8988T (cell line): ENCODE measurements at places on chromosomes 7 and 10.

DNA sequence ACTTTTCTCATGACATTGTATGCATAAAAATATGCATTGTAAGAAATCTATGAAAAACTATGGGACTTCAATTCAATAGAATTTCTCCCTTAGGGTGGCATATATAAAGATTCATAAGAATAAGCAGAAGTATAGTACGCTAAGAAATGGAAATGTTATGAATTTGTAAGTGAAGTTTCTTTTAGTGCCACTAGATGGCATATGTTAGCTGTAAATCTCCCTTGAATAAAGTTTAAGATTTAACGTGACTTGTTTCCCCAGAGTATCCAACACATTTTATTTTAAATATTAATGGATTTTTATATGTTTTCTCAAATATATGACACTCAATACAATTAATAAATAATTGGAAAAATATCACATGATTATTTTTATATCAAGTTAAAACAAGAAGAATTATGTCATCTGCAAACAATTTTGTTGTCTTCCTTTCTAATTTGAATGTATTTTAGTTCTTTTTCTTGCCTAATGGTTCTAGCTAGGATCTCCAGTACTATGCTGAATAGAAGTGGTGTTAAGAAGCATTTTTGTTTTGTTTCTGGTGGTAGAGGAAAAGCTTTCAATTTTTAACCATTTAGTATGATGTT, 287.2 kb downstream of the HGF start:
- DNase-seq = no peak

DNA sequence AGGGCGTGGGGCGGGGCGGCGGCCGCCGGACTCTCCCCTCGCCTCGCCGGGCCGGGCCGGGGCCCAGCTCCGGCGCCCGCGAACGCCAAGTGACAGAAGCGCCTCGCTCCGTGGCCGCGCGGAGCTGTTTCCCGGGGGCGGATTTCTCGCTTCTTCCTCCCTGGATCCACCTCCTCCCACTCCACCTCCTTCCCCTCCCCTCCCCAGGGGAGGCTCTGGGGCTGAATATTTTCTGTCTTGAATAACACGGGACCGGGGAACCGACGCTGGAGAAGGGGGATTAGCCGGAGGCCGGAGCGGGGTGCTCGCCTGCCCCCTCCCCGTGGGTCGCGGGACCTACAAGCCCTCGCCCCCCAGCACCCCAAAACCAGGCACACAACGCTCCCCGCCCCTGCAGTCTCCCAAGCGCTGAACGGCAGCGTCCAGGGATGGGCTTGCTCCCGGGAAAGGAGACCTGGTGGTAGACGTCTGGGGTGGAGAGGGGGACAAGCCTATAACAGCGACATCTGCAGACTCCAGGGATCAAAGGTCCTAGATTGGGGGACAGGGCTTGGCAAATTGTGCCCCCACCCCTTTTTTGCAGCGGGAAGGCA, at the start of gene ARHGAP21:
Gene ARHGAP21 (minus strand): TSS at position 100 of the 593 bp plus-strand sequence. CDS start 1,988 bp downstream, outside the sequence.
- peak; percentile 48 for DNase-seq

- no peak for DNase-seq
These were observed 127.5 kb downstream of the COL28A1 start for GRCh38 chr7:7408001-7408770.

DNA sequence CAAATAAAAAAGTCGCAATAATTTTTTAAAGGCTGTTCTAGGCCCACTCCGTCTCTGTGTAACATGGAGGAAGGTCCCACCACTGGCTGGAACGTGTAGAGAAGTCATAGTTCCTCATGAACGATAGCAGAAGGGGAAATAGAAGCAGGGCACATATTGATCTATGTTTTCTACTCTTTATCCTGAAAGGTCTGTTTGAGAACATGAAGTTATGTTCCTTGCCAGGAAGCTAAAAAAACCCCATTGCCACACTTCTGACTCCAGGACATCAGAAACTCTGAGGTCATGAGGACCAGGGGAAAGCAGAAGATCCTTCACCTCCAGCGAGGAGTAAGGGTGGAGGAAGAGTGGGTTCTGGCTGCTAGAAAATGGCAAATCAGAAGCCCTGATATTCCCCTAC, 10.8 kb downstream of the ANKRD22 start:
- no peak for DNase-seq

DNA sequence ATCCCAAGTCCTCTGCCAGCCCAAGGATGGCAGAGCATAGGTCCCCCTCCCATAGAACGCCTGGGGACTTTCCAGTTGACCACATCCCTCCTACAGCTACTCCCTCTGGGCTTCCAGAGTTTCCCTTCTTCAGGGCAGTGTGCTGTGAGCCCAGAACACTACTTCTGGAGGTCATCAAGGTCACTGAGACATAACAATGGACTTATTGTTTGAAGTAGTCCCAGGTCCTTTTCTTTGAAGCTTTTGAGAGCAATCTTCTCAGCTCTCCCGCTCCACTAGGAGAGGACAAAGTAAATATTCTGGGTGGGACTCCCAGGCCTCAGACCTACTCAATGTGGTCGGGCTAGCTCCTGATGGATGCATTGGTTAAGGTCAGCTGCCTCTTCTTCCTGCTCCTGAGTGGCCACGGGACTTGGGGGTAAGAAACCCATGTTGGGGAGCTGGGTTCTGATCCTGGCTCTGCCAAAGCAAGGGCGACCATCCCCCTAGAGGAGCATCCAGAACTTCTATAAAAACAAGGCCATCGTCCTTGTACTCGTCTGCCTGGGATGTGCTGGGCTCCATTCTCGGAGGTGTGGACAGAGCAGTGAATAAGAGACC, 83.5 kb upstream of the DDC start:
- no peak for DNase-seq

DNA sequence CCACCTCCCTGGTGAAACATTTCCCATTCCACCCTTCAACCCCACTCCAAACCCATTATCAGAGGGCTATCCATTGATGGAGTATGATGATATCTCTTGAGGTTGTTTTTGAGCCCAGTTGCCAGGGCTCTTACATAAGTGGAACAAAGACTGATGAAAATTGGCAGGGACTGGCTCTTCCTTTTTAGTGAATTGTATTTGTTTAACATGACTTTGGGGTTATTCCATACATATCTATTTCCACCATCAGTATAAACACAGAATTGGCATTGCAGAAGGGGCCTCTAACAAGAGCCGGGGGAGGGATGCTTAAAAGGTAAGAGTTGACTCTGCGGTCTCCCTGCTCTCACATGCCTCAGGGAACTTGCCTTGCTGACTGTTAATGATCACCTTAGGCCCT, 28.9 kb downstream of the FZD1 start:
- no peak for DNase-seq

DNA sequence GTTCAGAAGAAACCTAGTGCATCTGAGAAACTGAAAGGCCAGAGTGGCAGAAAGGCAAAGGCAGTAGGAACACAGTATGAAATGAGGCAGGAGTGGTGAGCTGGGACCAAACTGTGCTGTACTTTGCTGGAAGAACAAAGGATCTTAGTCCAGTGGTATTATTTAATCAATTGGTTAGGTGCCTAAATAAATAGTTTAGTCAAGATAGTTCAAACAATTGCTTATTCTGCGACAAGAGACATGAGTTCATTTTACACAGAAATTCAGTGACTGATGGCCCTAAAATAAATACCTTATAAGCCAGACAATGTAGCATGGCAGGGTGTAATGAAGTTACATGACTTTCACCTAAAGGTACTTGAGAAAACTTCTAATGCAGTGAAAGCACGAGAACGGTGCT, 181.8 kb upstream of the LRRN3 start:
- DNase-seq = no peak

DNA sequence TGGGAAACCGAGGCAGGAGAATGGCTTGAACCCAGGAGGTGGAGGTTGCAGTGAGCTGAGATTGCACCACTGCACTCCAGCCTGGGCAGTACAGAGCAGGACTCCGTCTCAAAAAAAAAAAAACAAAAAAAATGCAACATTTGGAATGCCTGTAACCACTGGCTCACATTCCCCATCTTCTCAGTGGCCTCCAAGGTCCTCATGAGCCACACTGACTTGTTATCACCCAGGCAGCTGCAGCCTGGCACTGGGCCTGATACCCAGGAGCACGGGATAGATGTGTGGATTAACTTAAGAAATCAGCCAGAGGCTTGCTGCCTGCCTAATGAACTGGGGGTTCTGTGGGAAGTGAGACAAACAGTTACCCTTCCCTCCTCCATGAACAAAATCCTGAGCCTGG, 23.0 kb downstream of the JCAD start:
- no peak for DNase-seq

DNA sequence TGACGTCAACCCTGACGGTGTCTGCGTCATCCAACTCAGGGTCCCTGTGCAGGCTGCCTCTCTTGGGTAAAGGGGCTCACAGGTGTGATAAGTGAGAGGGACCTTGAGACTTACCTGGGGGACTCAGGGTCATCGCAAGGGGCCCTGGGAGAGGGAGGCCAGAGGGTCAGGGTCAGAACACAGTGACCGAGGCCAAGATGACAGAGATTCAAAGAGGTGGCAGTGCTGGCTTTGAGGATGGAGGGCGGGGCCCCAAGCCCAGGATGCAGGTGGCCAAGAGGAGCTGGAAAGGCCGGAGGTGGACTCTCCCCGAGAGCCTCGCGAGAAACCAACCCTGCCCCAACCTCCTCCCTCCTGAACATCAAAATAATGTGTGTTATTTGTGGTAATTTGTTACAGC, 165.2 kb upstream of the PPP2R2D start:
- DNase-seq = no peak

- no peak for DNase-seq
These were observed 5.0 kb downstream of the LDB3 start for GRCh38 chr10:86673216-86673826.

DNA sequence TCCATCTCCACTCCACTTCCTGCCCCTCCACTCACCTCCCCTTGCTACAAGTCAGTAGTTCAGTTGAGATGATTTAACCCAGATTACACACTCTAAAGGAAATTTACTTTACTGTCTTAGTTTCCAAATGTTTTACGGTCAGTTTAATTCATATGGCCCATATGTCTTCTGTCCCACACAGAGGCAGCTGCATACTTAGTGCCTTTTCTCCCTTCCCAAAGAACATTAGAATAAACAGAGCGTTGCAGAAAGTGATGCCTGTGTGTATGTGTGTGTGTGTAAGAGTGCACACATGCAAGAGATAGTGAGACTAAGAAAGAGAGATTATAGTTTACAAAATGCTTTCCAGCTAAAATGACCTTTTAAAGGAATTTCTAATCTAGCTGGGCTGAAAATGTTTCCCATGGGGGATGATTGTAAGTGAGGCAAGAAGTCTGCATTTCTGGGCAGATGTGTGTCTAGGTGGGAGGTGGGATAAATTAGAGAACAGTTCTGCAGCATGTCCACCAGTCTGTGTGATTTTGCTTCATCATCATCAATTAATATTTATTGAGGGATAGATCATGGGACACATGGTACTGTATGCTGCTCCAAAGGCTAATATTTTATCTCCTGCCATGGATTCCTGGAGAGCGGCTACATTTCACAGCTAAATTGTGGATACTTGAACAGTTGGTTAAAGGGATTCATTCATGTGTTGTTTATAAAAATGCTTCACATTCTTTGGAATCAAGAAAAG, 81.5 kb downstream of the NXPH1 start:
- no peak for DNase-seq

DNA sequence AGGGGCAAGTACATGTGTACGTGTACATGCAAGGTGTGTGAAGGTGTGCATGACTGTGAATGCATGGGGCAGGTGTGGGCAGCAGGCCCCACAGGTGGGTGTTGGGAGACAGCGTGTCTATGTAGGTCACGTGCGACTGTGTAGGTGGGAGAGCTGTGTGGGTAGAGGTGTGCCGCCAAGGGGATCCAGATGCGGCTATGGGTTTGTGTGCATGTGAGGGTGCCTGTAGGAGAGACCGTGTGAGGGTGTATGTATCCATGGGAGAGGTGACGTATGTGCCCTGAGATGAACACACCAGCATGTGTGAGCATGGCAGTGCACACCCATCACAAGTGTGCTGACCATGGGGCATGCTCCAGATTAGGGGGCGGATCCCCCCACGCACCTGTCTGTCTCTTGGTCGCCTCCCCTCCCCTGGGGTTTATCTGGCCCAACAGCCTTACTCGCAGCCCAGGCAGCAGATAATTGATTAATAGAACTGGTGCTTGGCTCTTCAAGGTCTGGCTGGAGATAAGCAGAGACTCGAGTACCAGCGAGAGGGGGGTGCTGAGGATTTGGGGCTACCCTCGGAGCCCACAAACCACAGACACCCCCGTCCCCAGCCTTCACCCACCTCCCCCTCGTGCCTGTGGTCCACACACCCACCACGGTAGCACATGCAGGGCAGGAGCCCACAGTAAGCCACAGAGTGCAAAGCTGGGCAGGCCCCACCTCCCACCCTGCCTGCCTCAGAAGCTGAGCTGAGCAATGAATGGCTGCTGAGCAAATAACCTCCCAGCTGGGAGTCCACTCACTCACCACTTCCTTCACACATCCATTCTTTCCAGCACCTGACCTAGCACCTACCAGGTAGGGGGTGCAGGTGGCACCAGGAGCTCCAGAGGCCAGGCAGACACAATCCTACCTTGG, 41.4 kb upstream of the ZMIZ1 start:
- no peak for DNase-seq

DNA sequence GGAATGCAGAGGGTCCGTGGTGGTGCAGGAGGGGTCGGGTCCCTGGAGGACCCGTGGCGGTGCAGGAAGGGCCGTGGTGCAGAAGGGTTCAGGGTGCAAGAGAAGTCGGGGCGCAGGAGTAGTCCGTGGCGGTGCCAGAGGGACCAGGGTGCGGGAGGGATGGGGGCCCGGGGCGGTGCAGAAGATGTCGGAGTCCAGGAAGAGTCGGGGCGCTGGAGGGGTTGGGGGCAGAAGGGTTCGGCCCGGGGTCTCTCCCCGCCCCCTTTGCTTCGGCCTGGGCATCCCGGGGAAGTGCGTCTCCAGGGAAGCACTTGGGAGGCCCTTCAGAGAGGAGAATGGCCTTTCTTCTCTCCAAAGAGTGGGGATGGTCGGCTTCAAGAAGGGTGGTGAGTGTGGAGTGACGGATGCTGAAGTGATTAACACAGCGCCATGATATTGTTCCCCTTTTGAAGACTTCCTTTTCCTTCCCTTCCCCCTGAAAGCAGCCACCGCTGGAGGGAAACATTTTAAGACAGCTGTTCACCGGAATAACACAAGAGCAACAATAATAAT, 997 bp downstream of the WDR37 start:
- DNase-seq = no peak

DNA sequence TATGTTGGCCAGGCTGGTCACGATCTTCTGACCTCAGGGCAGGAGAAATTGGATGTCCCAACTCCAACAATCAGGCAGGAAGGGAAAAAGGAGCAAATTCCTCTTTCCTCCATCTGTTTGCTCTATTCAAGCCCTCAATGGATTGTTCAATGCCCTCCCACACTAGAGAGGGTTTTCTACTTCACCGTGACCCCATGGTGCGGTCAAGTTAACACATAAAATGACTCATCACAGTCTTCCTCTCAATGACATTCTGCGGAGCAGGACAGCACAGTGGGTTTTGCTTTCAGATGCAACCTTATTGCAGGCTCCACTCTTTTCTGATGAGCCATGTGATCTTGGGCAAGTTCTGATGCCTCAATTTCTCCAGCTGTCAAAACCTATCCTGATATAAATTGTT, 364.9 kb downstream of the ANKRD30A start:
- DNase-seq = no peak
